ENCODE measurements at places on chromosomes 1 and 21.

DNA sequence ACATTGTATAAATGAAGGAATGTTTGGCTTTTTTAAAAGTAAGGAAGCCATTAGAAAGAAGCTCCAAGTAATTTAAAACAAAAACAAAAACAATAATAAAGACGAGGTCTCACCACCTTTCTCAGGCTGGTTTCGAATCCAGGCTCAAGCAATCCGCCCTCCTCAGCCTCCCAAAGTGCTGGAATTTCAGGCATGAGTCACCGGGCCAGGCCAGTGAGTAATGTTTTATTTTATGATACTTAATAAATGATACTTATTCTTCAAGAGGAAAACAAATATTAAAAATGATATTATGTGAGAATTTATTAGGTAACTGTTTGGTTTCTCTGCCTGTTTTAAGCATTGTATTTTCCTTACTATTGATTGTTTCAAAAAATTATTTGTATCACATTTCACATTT is 201.4 kb upstream of the BRINP3 start:
- DNase-seq: no peak

GRCh38 chr1:81703391-81703755 is 97.4 kb upstream of the ADGRL2 start:
- DNase-seq: no peak

- DNase-seq: no peak
Observed at GRCh38 chr1:77373702-77374101, 91.9 kb downstream of the AK5 start.

DNA sequence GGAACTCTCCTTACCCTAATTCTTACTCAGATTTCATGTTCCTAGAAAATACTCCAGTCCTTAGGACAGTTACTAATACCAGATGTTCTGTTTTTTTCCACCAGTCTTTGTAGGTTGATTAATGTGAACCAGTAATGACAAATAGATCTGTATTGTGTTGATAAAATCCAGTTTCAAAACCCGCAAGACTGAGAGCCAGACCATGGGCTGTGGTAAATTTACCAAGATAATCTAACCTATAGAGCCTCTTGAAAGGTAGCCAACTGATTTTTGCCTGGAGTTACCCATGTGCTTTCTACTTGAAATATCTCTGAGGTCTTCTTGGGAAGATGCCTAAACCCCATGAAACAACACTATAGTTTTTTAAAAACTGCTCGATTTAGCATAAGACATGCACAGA is 46.5 kb upstream of the CDC7 start:
- peak; percentile 44 for DNase-seq

DNA sequence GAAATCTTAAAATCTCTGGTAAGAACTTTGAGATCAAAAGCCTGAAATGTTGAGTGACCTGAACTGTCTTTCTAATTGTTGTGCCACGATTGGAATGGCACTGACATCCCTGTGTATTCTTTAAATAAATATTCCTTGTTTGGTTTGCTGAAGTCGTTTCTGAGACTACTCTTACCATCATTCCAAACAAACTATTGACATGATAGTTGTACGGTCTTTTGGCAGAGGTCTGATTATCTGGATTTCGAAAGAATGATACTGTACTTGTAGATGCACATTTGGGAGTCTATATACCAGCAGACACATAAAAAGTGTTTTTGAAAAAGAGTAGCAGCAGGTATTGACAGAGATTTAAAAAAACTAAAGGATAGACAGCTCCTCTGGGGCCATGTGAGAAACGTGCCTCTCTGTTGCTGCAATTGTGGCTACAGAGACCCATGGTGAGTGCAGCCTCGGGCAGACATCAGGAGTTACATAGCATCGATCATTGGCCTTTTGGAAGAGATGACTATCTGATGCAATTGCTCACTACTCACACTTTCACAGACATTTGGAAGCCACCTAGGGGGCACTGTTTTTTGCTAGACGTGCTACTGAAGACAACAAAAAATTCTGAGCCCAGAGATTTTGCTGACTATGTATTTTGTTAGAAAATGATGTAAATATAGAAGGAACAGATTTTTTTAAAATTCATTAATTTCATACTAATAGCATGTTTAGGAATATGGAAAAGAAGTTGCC is 464.5 kb downstream of the KCNT2 start:
- peak; percentile 6 for DNase-seq

Measured in hematopoietic multipotent progenitor cell treated with erythropoietin and hydrocortisone succinate and interleukin-3 and kit ligand, for 4 days (in vitro differentiated cells).